ENCODE measurements at places on chromosomes 16 and 17.

- DNase-seq = no peak
These were observed 163.2 kb downstream of the TOX3 start for GRCh38 chr16:52383640-52384292.

GRCh38 chr17:58189436-58190146 is 2.9 kb upstream of the EPX start:
- no peak for DNase-seq

DNA sequence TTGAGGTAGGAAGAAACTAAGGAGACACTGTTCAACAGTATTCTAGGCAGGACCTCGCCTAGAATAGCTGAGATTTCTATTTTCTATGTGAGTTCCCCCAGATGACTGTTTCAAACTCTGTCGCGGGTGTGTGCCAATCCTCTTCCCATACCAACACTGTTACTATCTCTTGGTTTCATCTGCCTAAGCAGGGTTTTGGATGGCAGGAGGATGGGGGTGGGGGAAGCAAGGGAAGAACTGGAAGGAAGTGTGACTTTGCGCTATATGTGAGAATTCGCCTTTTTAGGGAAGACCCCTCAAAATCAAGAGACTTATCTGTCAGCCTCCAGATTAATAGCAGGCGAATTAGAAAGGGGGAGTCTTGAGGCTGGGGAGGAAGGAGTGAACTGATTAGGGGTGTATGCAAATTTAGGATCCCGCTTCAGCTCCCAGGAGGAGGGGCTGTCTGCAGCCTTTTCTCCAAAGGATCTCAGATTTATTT is 521 bp upstream of the G6PC3 start:
- no peak for DNase-seq

GRCh38 chr16:53154513-53154912 is 99.7 kb downstream of the CHD9 start:
- no peak for DNase-seq
